ENCODE measurements at places on chromosomes 11 and 22. TPM values are rescaled to one million over a fixed set of nuclear protein-coding genes. Genes with fewer than 3 reads are reported as not detected.

The TRPM5 gene
- not detected for total RNA-seq

The PARVA gene
- 59.9 TPM for total RNA-seq

The PCSK7 gene
- 27.1 TPM for total RNA-seq

The TMEM45B gene
- total RNA-seq, result not detected

DNA sequence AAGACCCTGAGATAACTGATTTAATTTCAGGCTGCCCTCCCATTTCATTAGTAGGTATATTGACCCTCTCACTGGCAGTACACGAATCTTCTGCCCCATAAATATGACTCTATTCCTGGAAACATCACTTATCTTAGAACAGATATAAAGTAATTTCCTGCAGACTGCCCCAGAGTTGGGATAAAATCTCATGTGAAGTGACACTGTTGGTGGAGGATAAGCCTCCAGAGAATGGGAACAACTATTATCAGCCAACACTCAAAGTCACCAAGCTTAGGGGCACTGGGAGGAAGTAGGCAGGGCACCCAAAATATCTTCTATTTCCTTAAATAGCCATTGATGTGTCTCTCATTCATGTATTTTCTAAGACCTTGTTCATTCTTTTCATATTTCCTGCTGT lies 8.2 kb downstream of the OR51B5 start:
- DNase-seq, result no peak

- no peak for DNase-seq
Measured at GRCh38 chr11:13008061-13008435, 1.1 kb upstream of the RASSF10 start.

- DNase-seq, result no peak
Measured at GRCh38 chr22:17753401-17753989, 20.8 kb downstream of the BID start.
